ENCODE measurements at places on chromosomes 16 and 17.

DNA sequence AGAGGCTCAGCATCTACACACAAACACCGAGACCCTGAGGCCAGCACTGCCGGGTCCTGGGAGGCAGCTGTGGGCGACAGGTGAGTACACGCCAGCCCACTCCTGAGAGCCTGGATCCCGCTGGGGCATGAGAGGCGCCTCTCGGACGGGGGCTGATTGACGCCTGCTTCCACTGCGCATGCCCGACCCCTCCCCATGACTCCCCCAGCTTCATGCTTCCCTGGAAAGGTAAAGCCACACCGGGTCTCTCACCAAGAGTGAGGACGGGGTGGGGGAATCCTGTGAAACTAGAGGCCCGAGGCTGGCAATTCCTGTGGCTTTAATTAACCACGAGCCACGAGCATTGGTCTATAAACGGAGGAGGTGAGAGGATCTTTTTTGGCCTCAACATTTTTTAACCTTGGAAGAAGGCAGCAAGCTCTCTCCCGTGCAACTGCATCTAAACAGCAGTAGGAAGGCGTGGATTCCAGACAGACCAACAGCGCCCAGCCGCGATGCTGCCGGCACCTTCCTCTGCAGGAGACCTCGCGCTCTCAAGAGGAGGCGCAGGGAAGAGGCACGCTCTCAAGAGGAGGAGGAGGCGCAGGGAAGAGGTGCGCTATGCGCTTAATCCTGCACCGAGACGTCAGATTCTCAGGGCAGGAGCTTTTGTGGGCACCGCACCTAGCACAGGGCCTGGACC is 71.8 kb upstream of the METRNL start:
- DNase-seq = no peak

GRCh38 chr17:49784636-49785035 is 3.8 kb upstream of the KAT7 start:
- no peak for DNase-seq

DNA sequence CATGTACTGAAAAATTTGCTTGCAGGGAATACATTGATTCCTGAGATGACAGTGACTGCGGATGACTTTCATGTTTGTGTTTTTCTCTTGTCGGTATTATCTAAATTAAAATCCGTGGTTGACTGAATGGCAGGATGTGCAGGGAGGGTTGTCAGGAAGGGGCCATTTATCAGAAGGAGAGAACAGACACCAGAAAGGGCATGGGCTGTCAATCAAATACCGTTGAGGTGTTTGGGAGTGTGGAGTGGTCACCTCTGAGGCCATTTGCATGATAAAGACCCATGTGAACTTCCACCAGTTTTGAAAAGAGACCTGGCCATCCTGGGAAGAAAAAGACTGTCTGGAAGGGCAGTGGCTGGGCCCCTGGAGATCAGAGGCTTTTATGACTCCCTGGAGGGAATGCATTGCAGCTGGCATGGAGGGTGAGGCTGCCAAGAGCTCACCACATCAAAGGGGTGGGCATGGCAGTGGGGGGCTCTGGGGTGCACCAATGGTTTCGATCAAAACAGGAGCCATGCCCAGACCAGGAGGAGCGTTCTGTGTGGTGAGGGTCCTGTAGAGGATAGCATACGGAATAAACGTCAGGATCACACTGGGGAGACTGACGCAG is 67.1 kb downstream of the CYLD start:
- DNase-seq = no peak

GRCh38 chr17:58284613-58285421 is 4.1 kb upstream of the MPO start:
- peak; percentile 19 for DNase-seq

GRCh38 chr16:81578636-81579413 is 134.2 kb downstream of the CMIP start:
- DNase-seq = no peak

GRCh38 chr17:56777859-56778258 is 55.9 kb downstream of the C17orf67 start:
- DNase-seq = no peak

DNA sequence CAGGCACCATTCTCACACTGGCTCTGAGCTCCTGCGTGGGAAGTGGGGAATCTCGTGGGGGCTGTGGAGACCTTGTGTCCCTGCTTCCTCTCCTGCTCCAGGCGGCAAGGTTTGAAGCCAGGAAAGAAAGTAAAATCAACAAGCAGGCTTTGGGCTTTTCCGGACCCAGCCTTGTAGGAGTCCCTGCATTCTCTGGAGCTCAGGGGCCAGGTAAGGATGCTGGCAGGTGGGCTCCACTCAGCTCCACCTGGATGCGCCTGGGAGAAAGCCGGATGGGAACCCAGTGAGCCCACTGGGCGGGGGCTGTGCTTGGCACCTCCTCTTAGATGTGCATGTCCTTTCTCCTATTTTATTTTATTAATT is 362.5 kb downstream of the SEC14L1 start:
- DNase-seq = no peak

- DNase-seq = no peak
Measured at GRCh38 chr17:2847381-2848333, 51.4 kb downstream of the RAP1GAP2 start.

- no peak for DNase-seq
Measured at GRCh38 chr17:49082231-49082630, 50.3 kb upstream of the B4GALNT2 start.

- no peak for DNase-seq
Measured at GRCh38 chr17:81306898-81307510, 11.9 kb upstream of the SLC38A10 start.

GRCh38 chr17:31882571-31882970 is 18.9 kb downstream of the UTP6 start:
- DNase-seq = no peak

DNA sequence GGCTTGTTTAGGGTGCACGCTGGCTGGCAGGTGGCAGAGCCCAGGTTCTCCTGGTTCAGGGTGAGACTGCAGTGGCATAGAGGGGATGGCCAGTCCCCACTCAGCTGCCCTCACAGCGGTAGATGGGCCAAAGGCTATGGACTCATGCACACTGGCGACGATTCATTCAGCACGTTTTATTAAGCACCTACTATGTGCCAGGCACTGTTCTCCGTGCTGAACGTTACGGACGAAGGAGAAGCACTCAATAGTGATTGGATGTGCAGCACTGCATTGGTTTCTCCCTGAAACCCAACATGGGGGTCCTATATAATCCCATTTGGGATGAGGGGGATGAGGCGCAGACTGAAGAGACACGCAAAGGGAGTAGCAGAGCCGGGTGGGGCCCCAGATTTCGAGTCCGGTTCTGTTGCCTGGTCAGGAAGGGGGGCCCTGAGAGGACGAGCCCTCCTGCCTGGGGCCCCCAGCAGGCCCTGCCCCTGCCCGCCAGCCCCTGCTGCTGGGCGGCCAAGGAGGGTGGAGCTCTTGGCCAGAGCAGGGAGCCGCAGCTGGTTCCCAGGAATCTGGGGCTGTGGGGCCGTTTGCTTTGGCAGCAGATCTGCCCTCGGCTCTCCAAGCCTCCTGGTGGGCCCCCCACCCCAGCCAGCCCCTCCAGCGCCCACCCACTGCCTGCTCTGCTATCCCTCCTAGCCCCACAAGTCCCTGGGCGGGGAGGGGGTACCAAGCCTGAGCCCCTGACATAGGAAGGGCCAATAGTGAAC is 8.8 kb downstream of the GLIS2 start:
- DNase-seq = no peak

- DNase-seq = no peak
Measured at GRCh38 chr16:48210747-48211146, 33.4 kb upstream of the LONP2 start.

- DNase-seq = no peak
Measured at GRCh38 chr17:71846561-71847110, 274.2 kb upstream of the SOX9 start.

- no peak for DNase-seq
Measured at GRCh38 chr16:56606071-56606475, 2.3 kb upstream of the MT2A start.

- DNase-seq = no peak
Measured at GRCh38 chr16:66740533-66740932, 10.9 kb downstream of the DYNC1LI2 start.

Data from activated CD4-positive, CD25-positive, alpha-beta regulatory T cell treated with anti-CD3 and anti-CD28 coated beads, Interleukin-2, amount 50 U/mL, for 72 hours (primary cell).